ENCODE measurements at places on chromosomes 12 and 14.

- no peak for DNase-seq
These were observed 39.1 kb downstream of the NT5DC3 start for GRCh38 chr12:103801709-103802585.

DNA sequence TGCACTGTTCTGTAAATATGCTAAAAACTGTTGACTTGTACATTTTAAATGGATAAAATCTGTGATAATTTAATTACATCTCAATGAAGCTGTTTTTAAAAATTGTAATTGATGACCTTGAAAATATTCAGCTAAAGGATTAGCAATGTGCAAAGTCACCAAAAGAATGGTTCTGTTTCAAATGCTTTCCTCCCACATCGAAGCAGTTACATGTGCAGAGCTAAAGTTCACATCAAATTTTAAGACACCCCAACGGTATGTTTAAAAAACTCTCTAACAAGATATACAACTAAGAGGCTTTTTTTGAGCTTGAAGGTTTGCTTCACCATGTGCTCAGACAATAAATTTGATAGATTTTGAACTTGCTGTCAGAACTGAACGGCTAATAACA lies 114.6 kb upstream of the KRAS start:
- DNase-seq: no peak

DNA sequence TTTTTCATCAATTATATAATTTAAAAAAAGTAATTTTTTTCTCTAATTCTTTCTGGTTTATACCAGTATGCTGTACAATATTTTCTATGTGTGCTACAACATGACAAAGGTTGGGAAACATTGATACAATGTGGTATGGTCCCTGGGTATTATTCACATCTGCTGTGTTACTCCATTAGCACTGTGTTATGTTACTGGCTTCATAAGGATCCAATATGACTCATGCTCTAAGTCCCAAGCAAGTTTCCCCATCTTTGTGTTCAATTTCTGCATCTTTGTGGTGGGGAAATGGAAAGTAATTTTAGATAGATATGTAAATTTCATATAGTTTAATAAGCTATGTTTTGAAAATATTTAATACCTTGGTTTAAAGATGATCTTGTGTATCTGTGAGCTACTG lies 35.8 kb downstream of the FBXO33 start:
- DNase-seq: no peak

- peak; percentile 95 for DNase-seq
These were observed at the start of gene CCNB1IP1 for GRCh38 chr14:20332788-20333493. TSS of gene CCNB1IP1 (minus strand) at chr14:20333279. CDS start at chr14:20316523, 16,756 bp downstream.
